Brain (organoid and tissue), 16 donors: ENCODE measurements at places on chromosomes 3 and 15.

GRCh38 chr3:46469680-46470357 lies 5.1 kb upstream of the LTF start:
- DNase-seq: no peak

DNA sequence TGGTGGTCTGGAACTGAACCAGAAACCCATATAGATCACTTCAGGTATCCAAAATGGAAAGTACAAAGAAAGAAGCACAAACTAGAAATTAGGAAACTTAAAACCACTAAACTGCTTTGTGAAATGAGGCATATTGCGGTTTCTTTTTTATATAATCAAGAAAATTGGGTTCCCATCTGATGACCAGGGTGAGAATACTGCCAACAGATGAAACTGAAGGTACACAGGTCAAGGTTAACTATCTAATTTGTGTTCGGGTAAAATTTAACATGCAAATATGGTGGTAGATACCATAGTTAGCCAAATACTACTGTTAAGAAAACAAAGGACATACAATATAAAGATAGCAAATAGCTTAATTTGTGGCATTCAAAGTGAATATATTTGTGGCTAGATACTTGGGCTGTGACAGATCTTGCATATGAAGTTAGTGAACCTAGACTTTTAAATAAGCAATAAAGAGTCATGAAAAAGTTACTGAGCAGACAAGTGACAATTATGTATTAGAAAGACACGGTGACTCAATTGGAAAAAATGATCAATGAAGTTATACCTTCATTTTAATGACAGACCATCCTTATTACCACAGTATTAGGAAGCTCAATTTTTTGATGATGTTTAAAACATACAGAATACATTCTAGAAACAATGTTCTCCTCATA lies 127.4 kb downstream of the NR2E3 start:
- no peak for DNase-seq

- DNase-seq: no peak
Measured at GRCh38 chr15:59232476-59232875, 25.8 kb downstream of the LDHAL6B start.

DNA sequence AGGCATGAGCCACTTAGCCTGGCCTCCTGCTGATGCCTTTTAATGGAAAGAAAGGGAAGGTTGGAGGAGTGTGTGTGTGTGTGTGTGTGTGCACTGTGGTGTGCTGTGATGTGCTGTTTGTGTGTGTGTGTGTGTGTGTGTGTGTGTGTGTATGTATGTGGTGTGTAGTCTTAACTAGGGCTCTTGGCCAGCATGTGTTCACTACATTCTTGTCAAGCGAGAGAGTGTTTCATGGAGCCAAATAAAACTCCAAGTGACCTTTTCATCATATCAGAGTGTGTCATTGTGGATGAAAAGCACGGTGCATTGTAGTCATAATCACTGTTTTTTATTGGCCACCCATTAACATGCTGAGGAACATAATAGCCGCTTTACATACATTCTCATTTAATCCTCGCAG lies 30.8 kb upstream of the BHLHE40 start:
- DNase-seq: no peak

DNA sequence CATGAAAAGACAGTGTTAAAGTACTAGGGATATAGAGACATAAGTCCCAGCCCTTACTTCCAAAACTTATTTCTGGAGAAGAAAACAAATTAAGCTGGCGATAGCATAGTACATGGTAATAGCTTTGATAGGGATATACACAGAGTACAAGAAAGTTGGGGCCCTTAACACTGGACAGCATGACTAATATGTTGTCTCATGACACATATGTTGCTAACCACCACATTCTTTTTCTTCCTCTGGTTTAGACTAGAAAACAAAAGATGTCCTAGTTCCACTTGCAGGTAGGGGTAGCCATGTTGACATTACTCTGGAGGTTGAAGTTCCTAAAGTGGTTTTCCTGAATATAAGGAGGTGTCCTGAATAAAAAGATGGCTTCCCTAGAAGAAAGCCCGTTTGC lies 75.3 kb downstream of the RFX7 start:
- no peak for DNase-seq

DNA sequence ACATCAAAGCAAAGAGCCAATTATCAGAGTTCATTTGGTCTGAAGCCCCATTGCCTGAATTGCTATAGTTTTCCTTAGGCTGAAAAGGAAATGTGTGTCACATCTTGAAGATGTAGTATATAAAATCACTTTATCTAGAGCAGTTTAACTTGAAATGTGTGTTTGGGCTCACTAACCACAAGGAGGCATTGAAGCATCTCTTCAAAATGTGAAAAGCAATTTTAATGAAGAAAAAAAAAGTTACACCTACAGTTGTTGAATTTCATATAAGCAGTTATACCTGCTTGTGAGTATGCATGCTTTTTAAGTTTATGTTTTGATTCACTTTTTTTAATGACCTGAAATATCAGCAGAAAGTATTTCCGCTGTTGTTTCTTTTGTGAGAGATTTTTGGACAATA lies 129.3 kb downstream of the IQCH start:
- DNase-seq: peak; percentile 29

DNA sequence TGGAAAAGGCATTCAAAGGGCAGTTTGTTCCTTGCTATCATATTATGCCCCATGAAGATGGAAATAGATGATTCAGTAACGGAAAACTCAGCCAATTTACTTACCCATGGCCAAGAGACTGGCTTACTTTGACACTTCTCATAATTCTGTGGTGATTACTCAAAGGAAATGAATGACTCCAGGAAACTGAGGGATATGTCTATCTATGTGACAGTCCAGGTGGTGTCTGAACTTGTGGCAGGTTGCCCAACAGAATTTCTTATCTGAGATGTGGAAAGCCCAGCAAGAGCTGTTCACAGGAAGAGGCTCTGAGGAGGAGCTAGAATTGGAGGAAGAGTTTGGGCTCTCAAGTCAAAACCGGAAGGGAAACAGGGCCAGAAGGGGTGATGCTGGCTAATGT lies 91.2 kb downstream of the KCNAB1 start:
- DNase-seq: no peak

GRCh38 chr3:175207361-175207760 lies 348.2 kb downstream of the NAALADL2 start:
- DNase-seq: no peak

DNA sequence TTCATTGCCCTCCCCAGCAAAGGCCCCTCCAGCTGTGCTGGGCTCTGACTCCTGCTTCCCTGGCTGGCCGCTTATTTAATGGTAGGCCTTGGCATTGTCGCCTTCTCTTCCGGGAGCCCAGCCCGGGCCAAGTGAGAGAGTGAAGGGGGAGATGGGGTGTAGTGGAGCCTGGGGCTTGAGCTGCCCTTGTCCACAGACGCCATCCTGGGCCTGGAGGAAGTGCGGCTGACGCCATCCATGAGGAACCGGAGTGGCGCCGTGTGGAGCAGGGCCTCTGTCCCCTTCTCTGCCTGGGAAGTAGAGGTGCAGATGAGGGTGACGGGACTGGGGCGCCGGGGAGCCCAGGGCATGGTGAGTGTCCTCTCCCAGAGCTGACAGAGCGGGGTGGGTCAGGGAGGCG lies 3.3 kb downstream of the LMAN1L start:
- DNase-seq: no peak

- no peak for DNase-seq
Measured at GRCh38 chr15:92884436-92885223, 15.5 kb upstream of the CHD2 start.

- no peak for DNase-seq
Measured at GRCh38 chr3:182704926-182705325, 88.4 kb upstream of the ATP11B start.

DNA sequence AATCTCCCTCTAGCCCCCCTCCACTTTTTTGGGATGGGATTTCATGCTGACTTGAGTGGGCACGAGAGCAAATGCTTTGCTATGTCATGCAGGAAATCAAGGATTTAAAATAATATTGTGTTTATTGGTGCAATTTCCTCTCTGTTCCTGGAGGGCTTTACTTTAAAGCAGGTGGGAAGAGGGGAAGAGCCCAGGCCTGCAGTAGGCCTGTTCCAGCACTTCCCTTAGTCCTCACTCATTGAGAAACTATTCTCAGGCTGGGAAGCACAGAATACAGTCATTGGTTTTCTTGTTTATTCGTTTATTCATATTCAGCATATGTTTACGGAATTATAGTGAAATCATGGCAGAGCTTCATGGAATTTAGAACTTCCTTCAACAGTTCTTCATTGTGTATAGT lies 41.7 kb upstream of the SPSB4 start:
- no peak for DNase-seq

- no peak for DNase-seq
Measured at GRCh38 chr3:56691165-56692000, 8.3 kb upstream of the TASOR start.

GRCh38 chr3:172824229-172824628 lies 73.7 kb downstream of the ECT2 start:
- DNase-seq: no peak

DNA sequence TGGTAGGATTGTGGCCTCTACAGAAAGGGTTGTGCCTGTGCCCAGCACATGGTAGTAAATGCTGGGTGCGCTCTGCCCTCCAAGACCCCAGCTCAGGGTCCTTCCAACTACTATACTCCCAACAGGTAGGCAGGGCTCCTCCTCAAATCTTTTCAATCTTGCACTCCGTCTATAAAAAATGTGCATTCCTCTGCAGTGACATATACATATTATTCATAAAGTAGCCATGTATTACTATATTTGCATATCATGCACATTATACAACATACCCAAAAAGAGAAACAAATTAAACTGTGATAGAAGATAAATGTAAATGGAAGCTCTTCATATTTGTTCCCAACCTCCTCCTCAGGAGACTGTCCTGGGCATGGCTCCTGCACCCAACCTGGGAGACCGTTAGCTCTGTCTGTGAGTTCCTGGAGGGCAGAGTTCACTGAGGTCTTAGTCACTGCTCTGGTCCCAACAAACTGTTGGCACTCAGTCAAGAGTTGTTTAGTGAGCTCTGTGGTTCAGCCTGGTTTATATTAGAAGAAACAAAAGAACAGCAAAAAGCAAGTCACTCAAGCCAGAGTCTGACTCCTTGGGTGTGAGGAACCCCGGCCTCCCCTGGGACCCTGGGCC lies 47.7 kb upstream of the GRIP2 start:
- no peak for DNase-seq

- no peak for DNase-seq
Measured at GRCh38 chr3:31695280-31696008, 162.7 kb downstream of the STT3B start.

GRCh38 chr15:69543681-69544364 lies 91.2 kb downstream of the RPLP1 start:
- DNase-seq: no peak

GRCh38 chr15:81006124-81006523 lies 5.4 kb downstream of the TLNRD1 start:
- DNase-seq: no peak

DNA sequence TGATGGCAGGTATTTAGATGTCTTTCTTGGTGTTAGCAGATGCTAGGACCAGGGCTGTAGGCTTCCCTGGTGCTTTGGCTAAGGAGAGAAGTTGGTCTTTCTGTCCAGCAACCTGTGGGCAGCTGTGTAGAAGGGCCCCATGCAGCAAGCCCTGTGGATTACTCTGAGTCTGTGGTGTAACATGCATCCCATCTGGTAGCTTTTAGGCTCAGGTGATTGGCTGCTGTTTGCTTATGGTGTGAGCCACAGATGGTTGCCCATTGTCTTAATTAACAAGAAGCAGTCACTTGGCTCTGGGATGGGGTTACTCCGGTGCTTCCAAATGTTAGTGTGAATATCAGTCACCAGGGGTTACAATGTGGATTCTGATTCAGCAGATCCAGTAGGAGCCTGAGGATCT lies 368.6 kb upstream of the C2CD4B start:
- DNase-seq: peak; percentile 38

DNA sequence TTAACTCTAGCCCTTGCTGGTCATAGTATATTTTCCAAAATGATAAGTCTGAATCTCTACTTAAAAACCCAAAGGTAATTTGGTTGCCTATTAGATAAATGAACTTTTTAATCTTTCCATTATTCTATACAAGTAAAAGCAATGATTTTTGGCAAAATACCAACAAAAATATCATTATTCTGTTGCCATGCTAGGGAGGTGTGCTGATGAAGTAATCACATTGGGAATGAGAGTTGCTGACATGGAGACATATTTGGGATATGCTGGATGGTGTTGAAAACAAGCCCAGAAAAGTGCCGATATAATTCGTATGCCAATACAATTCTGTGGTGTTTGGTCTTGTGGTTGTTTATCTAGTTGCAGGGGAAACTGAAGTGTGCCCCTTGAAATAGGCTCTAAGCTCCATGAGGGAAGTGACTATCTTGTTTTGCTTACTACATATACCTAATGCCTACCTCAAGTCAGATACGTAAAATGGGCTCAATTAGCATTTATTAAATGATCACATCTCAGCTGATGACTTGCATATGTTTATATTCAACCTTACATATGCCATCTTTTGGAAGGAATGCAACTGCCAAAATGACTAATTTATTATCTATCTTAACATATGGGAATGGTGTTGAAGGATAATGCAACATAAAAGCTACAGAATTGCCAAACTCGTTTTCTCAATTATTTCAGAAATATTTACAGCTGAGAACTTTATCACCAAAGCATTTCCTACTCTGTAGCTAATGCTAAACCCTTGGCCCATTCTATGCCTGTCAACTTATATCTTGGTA lies 5.8 kb downstream of the TOPBP1 start:
- no peak for DNase-seq

GRCh38 chr15:65920825-65921309 lies 51.6 kb downstream of the RAB11A start:
- DNase-seq: no peak

DNA sequence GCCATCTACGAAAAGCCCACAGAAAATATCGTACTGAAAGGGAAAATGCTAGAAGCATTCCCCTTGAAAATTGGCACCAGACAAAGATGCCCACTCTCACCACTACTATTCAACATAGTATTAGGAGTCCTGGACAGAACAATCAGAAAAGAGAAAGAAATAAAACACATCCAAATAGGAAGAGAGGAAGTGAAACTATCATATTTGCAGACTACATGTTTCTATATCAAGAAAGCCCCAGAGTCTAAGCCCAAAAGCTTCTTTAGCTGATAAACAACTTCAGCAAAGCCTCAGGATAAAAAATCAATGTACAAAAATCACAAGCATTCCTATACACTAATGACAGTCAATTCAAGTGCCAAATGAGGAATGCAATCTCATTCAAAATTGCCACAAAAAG lies 15.6 kb downstream of the OR5K3 start:
- no peak for DNase-seq

- no peak for DNase-seq
Measured at GRCh38 chr3:189368384-189368783, 196.6 kb downstream of the TPRG1 start.

GRCh38 chr3:45593708-45594601 lies 596 bp upstream of the LIMD1 start:
- peak; percentile 71 for DNase-seq

GRCh38 chr3:50044976-50045375 lies 43.7 kb upstream of the RBM5 start:
- DNase-seq: no peak

DNA sequence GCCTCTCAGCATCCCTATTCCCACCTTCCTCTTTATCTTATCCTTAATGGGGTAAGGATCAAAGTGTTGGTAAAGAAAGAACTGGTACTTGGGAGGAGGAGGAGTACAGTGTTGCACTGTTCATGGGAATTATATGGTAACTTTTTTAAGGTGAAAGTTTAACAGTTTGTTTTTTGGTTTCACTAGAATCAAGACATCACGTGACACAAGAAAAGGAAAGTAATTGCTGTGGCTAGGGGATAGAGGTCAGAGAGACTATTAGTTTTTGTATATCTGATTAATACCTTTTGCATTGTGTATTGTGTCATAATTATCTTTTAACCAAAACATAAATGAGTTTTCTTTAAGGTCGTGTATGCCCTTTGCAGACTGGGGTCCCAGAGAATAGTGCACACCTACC lies 23.5 kb upstream of the SLC24A5 start:
- no peak for DNase-seq
